ENCODE measurements at places on chromosomes 6 and 20.

DNA sequence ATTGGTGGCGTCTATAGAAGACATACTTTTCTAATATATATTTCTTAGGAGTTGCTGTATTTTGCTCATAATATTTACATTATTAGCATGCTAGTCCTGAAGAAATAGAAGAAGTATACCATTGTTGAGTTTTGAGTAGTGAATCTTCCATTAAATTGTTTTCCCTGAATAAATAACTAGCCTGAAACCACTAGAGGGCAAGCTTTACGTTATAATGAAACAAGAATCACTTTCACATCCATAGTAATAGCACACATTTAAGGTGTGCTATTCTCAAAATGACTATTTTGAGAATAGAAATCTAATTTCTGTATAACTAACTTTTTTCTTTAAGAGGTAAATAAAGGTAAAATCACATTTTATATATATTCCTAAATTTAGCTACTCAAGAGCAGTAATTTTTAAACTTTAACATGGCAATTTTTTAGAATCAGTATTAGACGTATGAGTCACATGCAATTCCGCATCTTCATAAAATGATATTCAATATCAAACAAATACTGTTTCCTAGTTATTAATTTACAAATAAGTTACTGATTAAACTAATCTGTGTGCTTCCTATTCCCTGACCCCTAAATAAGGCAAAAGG is 213.2 kb upstream of the MANEA start:
- DNase-seq, result no peak

- DNase-seq, result no peak
Measured at GRCh38 chr6:157226761-157227160, 96.6 kb downstream of the TMEM242 start.

GRCh38 chr6:76768556-76768955 is 694.7 kb downstream of the HTR1B start:
- no peak for DNase-seq

DNA sequence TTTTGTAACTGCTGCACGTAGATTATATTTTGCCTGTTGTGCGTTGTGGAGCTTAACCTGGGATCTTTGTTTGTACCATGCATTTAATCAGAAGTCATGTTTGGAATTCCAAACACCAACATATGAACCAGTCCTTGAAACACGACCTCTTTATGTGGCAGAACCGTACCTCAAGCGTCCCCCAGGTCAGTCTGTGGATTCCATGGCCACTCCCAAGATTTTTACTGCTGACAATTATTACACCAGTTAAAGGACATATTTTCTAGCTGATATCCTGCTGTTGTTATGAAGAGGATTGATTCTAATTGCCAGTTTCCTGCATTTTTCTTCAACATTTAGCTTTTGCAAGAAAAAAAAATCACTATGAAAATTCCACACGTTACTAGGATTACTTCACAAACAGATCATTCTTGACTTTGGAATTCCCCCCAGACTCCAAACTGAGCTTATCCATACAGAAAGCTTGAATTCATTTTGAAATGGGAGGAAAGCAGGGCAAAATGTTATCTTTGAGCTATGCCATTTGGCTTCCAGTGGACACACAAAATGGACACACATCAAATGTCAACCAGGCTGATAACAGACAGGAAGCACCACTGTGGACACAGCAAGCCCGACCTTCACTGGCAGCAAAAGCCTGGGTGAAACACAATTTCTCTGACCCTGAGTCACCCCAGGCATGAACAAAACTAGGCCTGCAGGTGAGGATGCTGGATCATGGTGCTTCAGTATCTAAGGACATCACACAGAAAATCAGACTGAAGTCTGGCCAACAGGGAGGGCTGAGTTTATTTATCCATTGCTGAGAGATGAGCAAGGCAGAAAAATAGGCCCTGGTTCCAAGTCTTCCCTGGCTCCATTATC is 542.9 kb upstream of the JAG1 start:
- DNase-seq, result no peak

GRCh38 chr20:9024606-9025005 is 44.3 kb upstream of the PLCB4 start:
- DNase-seq, result no peak

DNA sequence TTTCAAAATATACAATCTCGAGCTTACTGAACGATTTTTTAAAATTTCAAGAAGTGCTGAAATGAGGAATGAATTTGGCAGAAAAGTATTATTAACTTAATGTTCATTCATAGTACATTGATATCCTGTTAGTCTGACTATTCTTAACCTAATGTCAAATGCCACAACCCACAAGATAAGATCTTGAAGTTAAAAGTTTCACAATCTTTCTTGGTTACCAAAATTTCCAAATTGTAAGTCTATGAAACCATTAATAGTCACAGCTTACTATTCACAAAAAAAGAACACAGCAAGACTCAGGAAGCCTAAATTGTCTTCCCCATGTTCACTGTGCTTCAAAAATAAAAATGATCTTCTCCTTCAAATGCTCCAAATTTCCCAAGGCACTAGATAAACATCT is 71.3 kb downstream of the HACE1 start:
- DNase-seq, result no peak

GRCh38 chr6:24072038-24072746 is 53.8 kb upstream of the NRSN1 start:
- no peak for DNase-seq

DNA sequence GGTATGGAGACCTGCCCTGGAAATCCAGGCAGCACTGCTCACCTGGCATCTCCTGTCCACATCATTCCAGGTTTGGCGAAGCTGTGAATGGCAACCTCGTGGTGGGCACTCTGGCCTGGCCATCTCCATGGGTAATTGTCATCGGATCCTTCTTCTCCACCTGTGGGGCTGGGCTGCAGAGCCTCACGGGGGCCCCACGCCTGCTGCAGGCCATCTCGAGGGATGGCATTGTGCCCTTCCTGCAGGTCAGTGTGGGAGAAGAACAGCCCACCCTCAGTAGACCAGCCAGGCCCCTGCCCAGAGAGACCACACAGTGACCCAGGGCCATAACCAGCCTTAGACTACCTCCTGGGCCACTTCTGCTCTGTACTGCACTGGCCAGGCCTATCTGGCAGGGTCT is 15.9 kb downstream of the SLC12A5 start:
- no peak for DNase-seq

- no peak for DNase-seq
Measured at GRCh38 chr6:111124406-111124805, 37.1 kb downstream of the SLC16A10 start.

Data from hematopoietic multipotent progenitor cell treated with erythropoietin and hydrocortisone succinate and interleukin-3 and kit ligand, for 17 days (in vitro differentiated cells).